M059J (cell line): ENCODE measurements at places on chromosomes 2 and 18.

GRCh38 chr2:179995741-179996515 lies 11.2 kb downstream of the CWC22 start:
- no peak for DNase-seq

DNA sequence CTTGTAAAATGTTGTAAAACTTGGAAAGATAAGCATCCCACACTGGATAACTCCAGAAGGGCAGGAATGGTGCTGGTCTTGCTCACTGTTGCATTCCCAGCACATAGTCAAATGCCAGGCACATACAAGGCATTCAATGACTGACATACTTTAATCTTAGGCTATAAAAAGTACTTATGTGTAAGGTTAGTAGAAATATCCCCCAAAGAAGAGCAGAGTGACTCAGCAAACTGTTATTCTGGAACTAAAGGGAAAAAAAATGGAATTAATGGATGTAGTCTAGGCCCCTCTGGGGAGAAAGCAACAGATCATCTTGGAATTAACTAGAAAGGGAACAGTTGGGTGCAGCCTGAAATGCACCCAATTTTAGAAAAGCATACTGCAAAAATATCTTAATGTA lies 9.0 kb downstream of the ZBTB14 start:
- DNase-seq, result no peak

DNA sequence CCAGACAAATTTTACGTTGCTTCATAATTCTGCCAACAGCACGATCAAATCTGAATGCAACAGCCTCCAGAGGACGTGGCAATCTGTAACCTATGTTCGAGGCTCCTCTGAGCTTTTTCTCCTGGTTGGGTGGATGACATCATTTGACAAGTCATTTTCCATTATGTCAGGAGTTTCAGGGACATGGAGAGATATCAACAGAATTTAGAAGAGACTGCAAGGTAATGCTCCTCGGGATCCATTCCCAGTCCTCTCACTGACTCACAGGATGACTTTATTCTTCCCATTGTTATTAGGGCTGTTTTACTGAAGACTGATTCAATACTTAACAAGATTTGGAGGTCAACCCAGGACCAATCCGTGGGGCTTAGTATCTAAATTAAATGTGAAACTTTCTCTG lies 72.5 kb upstream of the RNF152 start:
- peak; percentile 80 for DNase-seq

- no peak for DNase-seq
Measured at GRCh38 chr2:30684996-30685395, 122.2 kb downstream of the CAPN13 start.

DNA sequence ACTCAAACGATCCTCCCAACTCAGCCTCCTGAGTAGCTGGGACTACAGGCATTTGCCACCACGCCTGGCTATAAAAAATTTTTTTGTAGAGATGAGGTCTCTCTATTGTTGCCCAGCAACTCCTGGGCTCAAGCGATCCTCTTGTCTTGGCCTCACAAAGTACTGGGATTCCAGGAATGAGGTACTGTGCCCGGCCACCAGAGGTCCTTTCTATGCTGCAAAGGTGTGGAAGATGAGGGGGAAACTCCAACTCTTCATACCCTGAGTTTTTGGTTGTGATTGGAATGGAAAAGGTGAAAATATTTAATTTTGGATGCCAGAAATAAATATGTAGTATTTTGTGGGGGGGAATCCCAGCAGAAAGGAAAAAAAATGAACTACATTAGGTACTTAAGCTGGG lies 36.0 kb downstream of the MRPL33 start:
- DNase-seq, result peak; percentile 74

GRCh38 chr2:241810307-241811200 lies 1.6 kb downstream of the NEU4 start:
- DNase-seq, result no peak

- peak; percentile 49 for DNase-seq
Measured at GRCh38 chr2:228318218-228318617, 136.7 kb upstream of the SPHKAP start.

- peak; percentile 9 for DNase-seq
Measured at GRCh38 chr2:12935222-12935621, 218.5 kb downstream of the TRIB2 start.

- DNase-seq, result peak; percentile 90
Measured at GRCh38 chr2:173210270-173211196, 134.9 kb downstream of the MAP3K20 start.

GRCh38 chr2:216315802-216316603 lies 56.3 kb downstream of the MARCHF4 start:
- DNase-seq, result peak; percentile 85

DNA sequence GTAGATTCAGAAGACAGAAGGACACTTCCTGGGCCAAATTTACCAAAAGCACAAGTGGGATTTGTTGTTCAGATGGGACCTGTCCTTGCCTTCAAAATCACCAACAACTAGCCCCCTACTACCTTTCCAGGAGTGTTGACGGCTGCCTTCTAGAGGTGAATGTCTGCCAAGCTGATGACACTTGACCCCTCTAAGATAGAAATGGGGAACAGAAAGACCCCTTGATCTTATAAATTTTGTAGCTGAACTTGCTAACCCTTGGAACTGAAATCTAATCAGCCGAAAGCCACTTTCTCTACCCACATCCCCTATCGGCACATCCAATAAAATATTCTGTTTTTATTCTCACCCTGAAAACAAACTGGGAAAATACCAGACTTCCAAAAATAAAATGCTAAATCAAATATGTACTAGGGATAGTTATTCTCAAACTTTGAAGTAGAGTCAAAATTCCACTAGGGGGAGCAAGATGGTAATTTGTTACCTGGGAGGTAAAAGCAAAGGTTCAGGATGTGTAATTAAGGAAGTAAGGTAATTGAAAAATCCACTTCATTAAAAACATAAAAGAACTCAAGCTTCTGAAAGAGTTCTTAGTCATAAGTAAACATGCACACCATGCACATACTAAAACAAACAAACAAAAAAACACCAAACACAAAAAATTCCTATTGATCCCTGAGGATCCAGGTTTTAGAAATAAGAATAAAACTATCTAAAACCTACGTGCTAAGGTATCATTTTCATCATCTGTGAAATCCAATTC lies 119.2 kb downstream of the ANKRD44 start:
- peak; percentile 41 for DNase-seq

DNA sequence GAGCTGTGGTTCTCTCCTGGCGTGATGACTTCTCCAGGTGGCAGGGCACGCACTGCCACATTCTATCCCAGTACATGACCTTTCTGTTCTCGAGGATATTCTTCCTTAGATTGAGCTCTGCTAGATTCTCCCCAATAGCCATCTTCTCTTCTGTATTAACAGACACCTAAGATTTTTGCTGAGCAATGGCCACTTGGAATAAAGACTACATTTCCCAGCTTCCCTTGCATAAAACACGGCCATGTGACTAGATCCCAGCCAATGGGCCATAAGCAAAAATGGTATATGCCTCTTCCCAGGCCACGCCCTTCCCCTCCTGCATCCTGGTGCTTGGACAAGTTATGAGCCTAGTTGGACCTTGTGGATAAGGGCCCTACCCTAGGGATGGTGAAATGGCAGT lies 82.1 kb downstream of the EIF2AK3 start:
- peak; percentile 65 for DNase-seq

DNA sequence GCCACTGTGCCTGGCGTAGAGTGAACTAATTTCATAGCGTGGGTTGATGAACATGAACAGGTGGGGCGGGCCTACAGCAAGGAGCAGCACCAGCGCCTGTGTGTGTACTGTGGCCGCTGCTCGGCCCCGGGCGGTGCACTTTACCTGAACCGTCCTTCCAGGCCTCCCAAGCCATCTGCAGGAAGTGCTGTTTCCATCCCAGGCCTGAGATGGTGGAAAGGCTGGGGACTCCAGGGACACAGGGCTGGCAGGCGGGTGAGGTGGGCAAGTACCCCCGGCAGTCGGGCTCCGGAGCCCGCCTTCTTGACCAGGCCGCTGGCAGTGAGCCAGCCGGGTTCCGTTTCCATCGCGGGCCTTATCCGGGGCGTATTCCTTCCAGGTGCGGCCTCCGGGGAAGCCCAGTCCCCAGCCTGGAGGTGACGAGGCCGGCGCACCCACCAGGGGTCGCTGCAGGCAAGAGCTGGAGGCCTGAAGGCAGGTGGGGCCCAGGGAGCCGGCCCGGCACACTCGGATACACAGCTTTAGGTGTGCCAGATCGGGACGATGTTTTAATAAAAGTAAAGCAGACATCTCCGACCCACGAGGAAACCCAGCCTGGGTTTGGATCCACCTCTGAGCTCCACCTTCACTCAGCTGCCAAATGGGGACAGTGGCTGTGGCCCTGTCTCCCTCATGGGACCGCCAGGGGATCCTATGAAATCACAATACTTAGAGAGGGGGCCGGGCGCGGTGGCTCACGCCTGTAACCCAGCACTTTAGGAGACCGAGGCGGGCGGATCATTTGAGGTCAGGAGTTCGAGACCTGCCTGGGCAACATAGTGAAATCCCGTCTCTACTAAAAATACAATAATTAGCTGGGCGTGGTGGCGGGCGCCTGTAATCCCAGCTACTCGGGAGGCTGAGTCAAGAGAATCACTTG lies 22.7 kb upstream of the PDIA6 start:
- DNase-seq, result peak; percentile 37

- peak; percentile 83 for DNase-seq
Measured at GRCh38 chr2:24456599-24457556, 34.2 kb upstream of the NCOA1 start.

- no peak for DNase-seq
Measured at GRCh38 chr2:207233731-207234130, 68.0 kb upstream of the KLF7 start.

GRCh38 chr18:12027046-12027445 lies 45.7 kb downstream of the IMPA2 start:
- no peak for DNase-seq

DNA sequence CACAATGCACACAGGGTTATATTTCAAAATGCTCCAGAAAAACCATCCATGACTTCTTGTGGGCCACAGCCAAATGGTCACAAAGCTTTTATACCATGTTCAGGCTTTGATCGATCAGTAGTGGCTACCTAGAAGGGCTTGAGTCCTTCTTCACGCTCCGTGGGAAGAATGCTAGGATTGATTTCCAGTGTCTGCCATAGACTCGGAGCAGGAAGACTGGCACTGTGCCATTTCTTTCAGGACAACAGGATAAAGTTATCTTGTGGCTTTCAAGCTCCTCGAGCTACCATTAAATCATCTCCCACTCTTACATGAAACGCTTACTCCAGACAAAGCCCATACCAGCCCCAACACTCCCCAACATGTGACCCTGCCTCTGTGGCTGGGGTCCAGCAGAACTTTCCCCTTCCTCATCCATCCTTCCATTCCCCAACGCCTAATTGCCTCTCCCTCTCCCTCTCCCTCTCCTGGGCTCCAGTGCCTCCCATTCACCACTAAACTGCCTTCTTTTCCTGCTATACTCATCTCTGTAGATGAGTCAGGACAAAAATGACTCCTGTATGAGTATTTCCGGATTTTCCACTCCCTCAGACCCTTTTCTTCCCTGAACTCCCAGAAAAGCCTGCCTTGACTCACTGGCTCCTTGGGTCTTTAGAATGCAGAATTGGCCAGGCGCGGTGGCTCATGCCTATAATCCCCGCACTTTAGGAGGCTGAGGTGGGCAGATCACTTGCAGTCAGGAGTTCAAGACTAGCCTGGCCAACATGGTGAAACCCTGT lies 40.9 kb downstream of the ADD2 start:
- DNase-seq, result peak; percentile 83

GRCh38 chr2:17517481-17518211 lies 594 bp downstream of the RAD51AP2 start:
- no peak for DNase-seq

DNA sequence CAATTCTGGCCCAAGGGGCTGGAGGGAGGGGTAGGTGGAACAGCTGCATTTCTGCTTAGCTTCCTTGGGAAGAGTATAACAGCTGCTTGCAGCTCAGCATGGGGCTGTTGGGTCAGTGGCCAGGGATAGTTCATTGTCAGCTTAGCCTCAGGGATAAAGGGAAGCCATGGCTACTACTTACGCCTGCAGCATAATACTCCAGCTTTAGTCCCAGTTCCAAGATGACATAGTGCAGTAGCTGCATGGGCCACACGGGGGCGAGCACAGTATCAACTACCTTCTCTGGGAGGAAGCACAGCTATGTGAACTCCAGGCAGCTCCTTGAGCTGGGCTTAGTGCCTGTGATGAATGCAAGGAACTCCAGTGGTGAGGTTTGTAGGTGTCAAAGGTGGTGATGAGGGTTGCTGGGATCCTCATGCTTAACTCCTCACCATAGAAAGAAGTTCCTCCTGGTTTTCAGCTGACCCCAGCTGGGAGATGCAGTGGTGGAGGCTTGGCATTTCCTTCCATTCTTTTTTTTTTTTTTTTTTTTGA lies 35.4 kb upstream of the RHOB start:
- peak; percentile 74 for DNase-seq

DNA sequence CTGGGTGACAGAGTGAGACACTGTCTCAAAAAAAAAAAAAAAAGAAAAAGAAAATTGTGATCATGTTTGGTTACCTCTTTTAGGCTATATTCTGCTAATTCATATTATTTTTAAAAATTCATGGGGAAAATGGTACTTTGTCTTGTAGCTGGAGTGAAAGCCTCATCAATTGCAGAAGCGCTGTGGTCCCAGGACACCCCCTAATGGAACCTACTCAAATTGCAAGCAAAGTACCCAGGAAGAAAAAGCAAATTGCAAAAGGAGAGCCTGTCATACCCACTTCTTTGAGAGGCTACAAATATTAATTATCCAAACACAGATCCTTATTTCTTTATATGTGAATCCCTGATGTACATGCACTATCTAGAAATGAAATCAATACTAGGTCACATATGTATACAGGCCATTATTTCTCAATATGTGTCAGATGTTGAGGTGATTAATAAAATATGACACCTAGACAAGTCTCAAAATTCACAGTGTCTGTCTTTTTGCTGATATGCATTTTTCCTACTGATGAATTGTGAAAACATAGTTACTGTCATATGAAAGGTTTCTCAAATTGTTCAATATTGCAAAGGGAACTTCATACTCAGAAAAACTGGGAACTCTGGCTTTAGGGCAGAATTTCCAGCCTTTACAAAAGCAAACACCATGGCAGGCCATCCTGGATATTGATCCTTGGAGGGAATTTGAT lies 12.6 kb downstream of the CRACDL start:
- DNase-seq, result no peak

- DNase-seq, result no peak
Measured at GRCh38 chr18:4074647-4075046, 380.5 kb downstream of the DLGAP1 start.
